Stimulated activated CD4-positive, alpha-beta T cell treated with anti-CD3 and anti-CD28 coated beads, Interleukin-12 subunit alpha, Interleukin-12 subunit beta, amount 100 ng/mL, for 24 hours (primary cell): ENCODE measurements at places on chromosomes 5 and 9.

DNA sequence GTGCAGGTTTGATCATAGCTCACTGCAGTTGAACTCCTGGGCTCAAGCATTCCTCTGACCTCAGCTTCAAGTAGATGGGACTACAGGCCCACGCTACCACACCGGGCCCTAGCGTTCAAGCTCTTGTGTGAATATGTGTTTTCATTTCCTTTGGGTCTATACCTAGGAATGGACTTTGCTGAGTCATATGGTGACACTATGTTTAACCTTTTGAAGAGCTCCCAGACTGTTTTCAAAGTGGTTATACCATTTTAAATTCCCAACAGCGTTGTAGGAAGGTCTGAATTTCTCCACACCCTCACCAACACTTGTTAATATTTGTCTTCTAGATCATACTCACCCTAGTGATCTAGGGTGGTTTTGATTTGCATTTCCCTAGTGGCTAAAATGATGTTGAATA is 33.5 kb downstream of the FAF2 start:
- no peak for DNase-seq

- no peak for DNase-seq
Observed at GRCh38 chr5:176642675-176643490, 4.4 kb upstream of the TSPAN17 start.

GRCh38 chr5:84286662-84287061 is 98.0 kb downstream of the EDIL3 start:
- DNase-seq, result no peak

- no peak for DNase-seq
Observed at GRCh38 chr9:127742435-127743088, 7.5 kb upstream of the TOR2A start.

DNA sequence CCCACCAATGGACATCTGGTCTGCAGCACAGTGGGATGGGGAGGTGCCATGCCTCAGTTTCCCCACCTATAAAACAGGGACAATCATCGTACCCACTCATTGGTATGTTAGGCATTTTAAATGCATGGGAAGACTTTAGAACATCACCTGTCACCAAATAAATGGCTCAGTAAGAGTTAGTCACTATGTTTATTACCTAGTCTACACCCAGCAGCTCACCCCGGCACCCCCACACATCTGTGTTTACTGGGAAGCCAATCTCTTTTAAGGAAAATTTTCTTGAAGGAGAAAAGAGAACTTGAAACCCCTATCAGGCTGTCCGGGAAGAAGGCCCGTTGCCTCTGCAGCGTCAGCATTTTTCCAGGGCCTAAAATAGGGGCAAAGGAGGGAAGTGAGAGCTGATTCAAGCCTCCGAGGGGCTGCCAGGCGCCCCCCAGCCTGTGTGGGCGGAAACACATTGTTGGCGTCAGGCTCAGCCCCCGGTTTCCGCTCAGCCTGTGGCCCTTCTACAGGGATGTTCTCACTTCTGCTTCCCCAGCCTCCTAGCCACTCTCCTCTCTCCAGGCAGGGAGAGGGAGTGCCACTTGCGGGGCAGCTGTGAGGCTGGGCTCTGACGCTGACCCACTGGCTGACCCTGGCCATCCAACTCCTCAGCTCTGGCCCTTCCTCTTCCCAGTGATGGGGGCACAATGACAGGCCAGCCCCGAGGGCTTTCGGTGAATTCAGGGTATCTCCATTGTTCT is 4.6 kb downstream of the CSF1R start:
- DNase-seq, result no peak

- DNase-seq, result no peak
Observed at GRCh38 chr5:154708846-154709245, 46.3 kb upstream of the LARP1 start.

- no peak for DNase-seq
Observed at GRCh38 chr5:83375049-83375745, 96.3 kb upstream of the VCAN start.

- DNase-seq, result no peak
Observed at GRCh38 chr5:162593881-162594280, 526.3 kb downstream of the GABRG2 start.

GRCh38 chr9:29039258-29039657 is 1466.0 kb upstream of the C9orf72 start:
- no peak for DNase-seq

GRCh38 chr5:119814655-119815054 is 185.3 kb downstream of the FAM170A start:
- no peak for DNase-seq

- no peak for DNase-seq
Observed at GRCh38 chr9:120257483-120257882, 322.5 kb downstream of the CDK5RAP2 start.

GRCh38 chr9:135070964-135071735 is 16.3 kb upstream of the OLFM1 start:
- no peak for DNase-seq

GRCh38 chr5:72125941-72126620 is 18.8 kb downstream of the MAP1B start:
- DNase-seq, result no peak

GRCh38 chr5:111556501-111556900 is 44.2 kb upstream of the STARD4 start:
- no peak for DNase-seq

- DNase-seq, result no peak
Observed at GRCh38 chr5:97102010-97102470, 40.4 kb downstream of the LIX1 start.

- DNase-seq, result no peak
Observed at GRCh38 chr5:158801893-158802292, 297.8 kb downstream of the EBF1 start.

- no peak for DNase-seq
Observed at GRCh38 chr5:76608833-76609232, 14.4 kb downstream of the F2RL2 start.

DNA sequence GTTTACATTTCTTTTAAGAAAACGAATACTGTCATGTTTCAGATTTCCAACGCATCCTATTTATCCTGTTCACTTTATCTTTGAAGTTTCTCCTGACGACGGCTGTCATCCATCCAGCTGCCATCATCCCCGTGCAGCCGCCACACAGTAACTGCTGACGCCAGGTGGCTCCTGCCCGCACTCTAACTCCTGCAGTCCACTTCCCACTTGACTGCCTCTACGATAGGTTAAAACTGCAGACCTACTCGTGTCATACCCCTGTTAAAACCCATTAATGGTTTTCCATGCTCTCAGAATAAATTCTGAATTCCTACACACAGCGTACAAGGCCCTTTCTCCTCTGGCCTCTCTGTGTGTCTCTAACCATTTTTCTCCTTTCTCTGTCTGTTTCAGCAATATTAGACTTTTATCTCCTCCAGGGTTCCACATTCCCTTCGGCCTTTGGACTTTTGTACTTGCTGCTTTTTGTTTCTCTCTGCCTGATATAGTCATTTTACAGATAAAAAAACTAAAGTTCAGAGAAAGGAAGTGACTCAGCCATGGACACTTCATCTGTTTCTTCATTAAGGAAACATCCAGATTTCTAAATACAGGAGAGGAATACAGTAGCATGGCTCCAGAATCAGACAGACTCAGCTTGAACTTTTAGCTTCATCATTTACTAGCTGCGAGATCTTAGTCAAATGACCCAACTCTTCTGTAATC is 84.9 kb downstream of the ADAMTS12 start:
- DNase-seq, result no peak

- no peak for DNase-seq
Observed at GRCh38 chr5:133365738-133366137, 246.6 kb downstream of the FSTL4 start.

DNA sequence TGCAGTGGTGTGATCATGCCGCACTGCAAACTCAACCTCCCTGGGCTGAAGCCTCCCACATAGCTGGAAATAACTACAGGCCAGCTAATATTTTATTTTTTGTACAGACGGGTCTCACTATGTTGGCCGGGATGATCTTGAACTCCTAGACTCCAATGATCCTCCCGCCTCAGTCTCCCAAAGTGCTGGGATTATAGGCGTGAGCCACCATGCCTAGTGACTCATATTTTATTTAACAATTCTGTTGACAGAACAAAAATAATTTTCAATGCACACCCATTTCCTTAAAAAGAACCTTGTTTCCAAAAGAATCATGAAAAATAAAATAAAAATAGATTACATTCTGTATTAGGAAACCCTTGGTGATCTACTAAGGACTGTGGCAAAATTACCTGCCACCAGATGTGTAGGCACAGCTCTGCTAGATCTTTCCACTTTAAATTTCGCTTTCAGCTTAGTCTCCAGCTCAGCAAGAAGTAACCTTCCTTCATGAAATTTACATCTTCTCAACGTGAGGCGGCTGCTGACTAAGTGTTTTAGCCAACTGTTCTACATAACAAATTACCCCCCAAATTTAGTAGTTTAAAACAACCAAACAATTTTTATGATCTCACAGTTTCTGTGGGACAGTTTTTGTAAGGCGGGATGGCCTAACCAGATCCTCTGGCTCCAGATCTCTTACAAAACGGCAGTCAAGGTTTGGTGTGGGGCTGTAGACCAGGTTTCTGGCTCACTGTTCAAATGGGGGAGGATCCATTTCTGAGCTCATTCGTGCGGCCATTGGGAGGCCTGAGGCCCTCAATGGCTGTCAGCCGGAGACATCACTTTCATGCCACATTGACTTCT is 32.6 kb upstream of the GOLPH3 start:
- DNase-seq, result no peak

DNA sequence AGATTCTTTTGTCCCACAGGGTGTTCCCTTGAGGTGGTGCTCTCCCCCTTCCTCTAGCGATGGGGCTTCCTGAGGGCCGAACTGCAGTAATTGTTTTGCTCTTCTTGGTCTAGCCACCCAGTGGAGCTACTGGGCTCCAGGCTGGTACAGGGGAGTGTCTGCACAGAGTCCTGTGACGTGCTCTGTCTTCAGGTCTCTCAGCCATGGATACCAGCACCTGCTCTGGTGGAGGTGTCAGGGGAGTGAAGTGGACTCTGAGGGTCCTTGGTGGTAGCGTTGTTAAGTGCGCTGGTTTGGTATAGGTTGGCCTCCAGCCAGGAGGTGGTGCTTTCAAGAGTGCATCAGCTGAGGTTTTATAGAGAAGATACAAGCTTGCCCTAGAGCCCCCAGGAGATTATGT is 20.4 kb upstream of the CEP72 start:
- no peak for DNase-seq

DNA sequence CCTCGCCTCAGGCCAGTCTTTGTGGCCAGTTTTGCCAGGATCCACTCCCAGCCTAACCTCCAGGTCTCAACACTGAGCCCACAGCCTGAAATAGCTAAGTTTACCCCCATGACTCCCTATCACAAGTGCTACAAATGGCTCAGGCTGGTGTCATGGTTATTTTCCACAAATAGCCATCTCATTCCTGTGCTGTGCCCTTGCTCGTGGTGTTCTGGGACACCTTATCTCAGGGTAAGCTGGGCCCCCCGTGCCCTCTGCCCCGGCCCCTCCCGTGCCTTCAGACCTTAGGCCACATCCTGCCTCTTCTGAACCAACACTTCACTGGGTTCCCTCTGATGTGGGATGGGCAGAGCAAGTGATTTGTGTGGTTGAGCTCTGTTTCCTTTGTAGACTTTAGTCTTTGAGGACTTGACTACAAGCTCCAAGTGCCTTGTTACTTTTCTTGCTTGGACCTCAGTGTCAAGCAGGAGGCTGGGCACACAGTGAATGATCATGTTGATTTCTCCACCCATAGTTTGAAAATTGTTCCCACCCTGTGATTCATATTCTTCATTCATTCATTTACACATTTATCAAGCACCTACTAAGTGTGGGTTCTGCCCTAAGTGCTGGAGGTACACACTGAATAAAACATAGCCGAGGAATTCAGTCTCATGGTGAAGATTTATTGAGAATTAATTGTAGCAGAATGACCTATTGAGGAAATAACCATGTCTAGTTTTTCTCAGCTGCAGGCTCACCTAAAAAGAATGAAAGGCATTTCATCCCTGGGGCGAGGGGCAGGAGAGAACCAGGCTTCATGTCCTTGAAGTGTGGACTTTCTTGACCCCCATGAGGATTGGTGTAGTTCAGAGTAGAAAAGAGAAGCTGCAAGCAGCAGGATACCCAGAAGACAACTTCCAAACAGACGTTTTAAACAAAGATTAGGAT is 84.5 kb upstream of the CTNNA1 start:
- DNase-seq, result no peak

- no peak for DNase-seq
Observed at GRCh38 chr5:91950328-91950727, 567.2 kb upstream of the ARRDC3 start.

DNA sequence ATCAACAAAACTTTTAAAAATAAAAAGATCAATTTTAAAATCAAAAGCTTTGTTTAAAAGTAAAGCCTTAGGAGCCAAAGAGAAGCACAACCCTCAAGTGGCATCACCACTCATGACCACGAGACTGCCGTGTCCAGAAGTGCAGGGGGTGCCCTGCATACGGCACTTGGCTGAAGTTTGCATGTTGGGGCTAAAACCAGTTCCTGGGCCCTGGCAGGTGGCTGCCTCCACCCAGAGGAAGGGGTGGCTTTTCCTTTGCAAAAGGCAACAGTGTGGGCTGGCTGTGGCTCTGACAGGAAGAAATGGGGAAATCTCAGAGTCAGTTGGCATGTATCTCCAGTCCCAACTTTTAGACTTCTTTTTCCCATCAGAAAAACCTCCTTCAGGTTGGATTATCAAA is 15.3 kb downstream of the TRMO start:
- no peak for DNase-seq

DNA sequence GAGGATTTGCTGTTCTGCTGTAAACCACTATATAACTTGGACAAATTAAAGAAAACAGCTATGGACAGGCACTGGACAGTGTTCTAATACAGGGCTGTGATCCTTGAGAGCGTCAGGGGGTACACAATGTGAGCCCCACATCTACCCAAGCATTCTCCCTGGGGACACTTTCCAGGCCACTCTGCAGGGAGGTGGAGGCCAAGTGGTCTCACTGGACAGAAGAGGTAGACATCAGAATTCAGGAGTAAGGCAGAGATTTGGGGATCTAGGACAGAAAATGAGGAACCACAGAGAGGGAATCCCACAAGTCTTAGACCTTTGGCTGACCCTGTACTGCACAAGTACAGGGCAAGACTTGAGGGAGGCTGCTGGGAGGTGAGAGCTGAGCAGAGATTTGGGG is 3.8 kb upstream of the IGFBPL1 start:
- no peak for DNase-seq

GRCh38 chr5:136590581-136590980 is 225.2 kb upstream of the TRPC7 start:
- no peak for DNase-seq

- no peak for DNase-seq
Observed at GRCh38 chr9:113541019-113541900, 77.7 kb downstream of the RGS3 start.
